Activated naive CD4-positive, alpha-beta T cell treated with anti-CD3 and anti-CD28 coated beads, Interleukin-2, amount 10 ng/mL, durations not matched to agents 7 days and 5 days (primary cell): ENCODE measurements at places on chromosomes 2 and 18.

GRCh38 chr2:29322011-29322410 lies 206.8 kb downstream of the CLIP4 start:
- no peak for DNase-seq

- no peak for DNase-seq
Observed at GRCh38 chr2:207515671-207516070, 14.1 kb upstream of the CREB1 start.

GRCh38 chr18:63868546-63868945 lies 19.0 kb upstream of the SERPINB2 start:
- DNase-seq, result no peak

- DNase-seq, result no peak
Observed at GRCh38 chr2:176879426-176879995, 333.1 kb upstream of the HNRNPA3 start.

DNA sequence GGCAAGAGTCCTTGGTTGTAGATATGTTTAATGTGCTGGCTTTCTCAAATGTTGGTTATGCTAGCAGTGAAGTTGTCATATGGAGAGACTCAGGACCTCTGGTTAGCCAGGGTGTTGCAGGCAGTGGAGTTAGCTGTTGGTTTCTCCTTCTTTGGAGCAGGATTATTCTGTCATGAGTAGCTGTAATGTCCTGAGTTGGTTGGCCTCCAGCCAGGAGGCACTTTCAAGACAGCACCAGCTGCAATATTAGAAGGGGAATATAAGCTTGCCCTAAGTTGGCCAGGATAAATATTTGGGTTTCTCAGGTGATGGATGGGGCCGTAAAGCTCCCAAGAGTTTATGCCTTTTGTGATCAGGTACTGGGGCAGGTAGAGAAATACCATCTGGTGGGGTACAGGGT lies 65.5 kb downstream of the MSTN start:
- DNase-seq, result no peak

GRCh38 chr2:46697830-46698323 lies 217.7 kb downstream of the MCFD2 start:
- no peak for DNase-seq

DNA sequence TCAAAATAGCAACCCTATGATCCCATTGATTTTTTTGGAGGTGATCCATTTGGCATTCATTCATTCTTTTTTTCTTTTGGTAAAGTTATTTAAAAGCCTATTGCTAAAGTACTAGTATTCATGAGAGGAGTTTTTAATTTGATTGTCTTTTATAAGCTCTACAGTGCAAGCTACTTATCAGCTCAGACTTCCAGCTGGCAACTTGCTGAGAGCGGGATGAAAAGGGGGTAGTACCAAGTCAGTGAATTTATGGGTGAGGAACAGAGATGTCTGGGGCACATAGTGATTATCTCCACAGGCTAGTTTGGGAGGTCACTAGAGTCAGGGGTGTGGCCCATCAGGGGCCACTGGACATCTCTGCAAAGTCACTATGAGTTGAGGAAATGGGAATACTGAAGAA lies 202.4 kb downstream of the PIK3C3 start:
- DNase-seq, result no peak

GRCh38 chr2:205682239-205682970 lies at the start of gene NRP2:
TSS of gene NRP2 (plus strand) at chr2:205682501. CDS start at chr2:205683291, 790 bp downstream.
- DNase-seq, result peak; percentile 83
